Nucleus accumbens (tissue), 56 donors: ENCODE measurements at places on chromosomes 16 and 17.

DNA sequence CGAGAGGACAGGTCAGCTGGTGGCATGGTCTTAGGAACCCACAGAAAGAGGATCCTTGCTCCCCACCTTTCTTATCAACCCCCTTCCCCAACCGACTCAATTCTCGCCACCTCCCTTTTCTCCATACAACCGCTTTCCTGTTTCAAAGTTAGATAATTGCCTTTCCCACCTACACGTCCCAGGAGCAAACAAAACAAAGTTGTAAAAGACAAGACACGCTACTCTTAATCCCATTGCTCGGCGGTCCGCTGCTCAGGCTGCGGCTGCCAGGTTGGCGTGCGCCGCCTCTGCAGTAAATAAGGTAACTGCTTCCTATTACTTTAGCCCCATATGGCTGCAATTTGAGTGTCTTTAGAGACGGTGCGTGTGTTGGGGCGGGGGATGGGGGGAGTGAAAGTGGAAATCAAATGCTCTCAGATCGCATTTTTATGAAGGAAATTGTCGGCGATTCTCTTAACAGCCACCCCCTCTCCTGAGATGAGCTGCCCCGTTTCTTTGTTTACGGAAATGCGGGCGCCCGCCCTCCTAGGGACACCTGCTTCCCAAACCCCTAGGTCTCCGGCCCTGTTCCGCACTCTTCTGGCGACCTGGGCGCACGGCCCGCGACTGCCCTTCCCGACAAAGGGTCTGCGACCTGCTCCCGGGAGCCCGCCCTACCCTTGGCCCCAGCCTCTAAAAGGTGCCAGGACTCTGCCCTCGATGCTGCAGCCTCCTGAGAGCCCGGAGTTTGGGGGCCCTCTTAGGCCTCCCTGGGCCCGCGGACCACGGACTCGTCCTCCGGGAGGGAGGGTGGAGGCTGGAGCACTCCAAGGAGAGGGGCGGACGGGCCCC, 3.7 kb upstream of the CBX8 start:
- DNase-seq, result no peak

DNA sequence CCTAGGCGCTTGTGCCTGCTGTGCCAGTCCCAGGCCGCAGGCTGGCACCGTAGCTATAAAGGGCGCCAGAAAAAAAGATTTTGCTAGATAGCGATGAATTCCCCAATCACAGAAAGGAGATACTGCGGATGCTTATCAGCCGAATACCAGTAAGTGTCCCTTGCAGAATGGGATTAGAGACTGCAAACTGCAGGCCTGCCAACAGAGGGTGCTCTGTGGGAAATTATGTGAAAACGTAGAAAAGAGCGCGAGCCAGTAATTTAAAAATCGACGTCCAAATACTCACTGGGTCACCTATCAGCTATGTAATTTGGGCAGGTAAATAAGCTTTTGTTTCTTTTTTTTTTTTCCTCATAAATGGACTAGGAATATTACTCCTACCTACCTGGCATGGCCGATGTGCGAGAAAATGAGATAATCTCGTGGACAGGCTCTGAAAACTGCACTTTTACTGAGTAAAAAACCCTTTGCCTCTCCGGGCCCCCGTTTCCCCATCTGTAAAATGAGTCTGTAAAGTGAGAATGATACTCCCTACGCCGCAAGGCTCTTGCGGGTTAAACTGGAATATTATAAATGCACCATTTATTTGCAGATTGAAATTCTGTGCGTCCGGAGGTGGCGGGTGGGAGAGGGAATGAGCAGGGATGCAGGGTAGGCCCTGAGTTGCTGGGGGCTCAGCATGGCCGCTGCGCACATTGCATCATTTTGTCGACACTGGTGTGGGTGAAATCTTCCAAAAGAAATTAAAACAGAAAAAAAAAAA, 1.2 kb upstream of the COG1 start:
- peak; percentile 20 for DNase-seq

DNA sequence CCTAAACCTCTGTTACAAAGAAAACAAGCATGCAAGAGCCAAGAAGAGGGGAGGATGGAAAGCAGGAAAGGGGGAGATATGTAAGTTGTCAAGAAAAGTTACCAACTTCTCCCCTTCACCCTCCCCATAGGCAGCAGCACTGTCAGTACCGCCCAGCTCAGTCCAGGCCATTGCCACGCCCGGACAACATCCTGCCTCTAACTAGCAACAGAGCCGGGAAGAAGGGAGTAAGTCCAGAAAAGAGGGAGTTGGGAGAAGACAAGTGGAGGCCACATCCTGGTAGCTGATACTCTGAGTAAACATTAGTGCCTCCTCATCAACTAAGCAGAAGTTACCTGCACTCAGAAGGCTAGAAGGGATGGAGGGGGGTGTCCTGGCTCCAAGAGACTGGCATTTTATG, 113.6 kb downstream of the SMG6 start:
- DNase-seq, result no peak

DNA sequence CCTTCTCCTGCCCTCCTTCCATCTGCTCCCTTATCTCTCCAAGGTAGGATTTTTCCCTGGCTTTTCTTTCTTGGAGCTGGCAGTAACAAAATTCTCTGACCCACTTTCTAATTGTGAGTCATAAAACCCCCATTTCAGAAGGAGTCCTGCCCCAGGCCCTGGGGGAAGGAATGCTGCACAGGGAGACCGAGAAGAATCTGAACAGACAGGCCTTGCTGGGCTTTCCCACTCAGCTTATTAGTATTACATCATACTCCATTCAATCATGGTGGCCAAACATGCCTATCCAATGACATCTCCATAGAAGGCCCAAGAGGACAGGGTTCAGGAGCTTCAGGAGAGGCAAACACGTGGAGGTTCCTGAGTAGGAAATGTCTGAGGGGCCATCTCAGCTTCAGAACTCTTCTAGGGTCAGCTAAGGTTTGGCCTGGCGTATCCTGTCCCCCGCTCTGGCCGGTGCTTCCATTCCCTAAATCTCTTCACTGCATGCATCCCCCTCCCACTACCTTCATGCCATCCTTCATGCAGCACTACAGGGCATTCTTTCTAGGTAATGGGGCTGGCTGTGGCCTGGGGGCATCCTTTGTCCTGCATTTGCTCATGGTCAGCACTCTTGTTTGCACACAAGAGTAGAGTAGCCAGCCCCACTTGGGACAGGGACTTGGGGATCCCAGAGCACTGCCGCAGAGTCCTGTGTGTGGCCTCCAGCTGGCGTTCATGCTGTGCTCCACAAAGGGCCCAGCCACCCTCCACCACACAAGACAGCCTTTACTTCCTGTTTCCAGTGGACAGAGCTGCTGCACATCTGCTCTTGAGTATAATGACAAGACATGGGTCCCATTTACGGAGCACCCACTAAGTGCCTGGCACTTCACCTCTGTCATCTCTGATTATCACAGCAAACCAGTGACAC, 8.2 kb downstream of the SLC6A2 start:
- no peak for DNase-seq

DNA sequence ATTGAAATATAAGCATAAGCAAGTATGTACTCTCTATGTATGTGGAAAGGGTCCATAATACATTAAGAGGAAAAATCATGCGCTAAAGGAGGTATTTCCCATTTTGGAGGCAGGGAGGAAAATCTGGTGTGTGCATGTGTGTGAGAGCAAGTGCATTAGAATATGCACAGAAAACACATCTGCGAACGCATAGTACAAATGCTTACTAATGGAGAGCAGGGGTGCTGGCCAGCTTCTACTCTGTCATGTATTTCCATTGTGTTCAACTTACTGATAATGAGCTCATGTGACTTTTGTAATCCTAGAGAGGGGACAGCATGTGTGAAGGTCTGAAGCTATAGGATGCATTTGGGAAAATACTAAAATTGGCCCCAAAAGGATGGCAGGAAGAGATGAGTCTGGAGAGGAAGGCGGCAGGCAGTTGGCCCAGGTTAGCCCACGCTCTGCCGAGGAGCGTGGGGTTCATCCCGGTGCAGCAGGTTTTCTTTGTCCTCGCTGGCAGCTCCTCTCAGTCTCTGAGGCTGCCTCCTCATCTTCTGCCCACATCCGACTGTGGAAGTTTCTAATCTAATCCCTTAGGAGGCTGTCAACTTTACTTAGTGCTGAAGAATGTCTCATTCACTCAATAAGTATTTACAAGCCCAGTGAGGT, 17.8 kb upstream of the KSR1 start:
- DNase-seq, result no peak

DNA sequence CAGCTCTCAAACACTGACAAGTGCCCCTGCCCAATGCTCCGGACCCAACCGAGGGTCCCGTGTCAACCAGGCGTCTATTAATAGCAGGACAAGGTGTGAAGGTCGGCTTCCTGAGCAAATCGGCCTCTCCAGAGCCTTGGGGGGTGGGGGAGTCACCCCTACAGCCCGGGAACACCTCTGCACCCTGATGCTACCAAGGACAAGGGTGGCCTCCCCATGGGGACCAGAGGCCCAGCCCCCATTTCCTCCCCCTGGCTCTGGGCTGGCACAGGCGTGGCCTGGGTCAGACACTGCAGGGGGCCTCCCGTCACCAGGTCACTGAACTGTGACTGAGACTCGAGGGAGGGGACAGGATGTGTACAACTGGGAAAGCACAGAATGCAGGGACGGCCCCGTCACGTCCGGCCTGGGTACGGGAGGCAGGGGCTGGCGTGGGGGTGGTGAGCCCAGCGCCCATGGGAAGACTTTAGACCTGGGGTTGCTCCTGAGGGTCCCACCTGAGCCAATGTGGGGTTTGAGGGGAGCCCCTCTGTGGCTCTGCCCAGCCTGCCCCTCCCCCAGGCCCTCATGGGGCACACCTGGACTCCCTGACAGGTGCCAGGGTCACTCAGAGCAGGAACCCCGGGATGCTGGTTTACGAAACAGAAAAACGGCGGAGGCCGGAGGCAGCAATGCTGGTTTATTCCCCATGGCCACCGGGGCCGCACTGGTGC, 579 bp upstream of the CYBA start:
- DNase-seq, result no peak

DNA sequence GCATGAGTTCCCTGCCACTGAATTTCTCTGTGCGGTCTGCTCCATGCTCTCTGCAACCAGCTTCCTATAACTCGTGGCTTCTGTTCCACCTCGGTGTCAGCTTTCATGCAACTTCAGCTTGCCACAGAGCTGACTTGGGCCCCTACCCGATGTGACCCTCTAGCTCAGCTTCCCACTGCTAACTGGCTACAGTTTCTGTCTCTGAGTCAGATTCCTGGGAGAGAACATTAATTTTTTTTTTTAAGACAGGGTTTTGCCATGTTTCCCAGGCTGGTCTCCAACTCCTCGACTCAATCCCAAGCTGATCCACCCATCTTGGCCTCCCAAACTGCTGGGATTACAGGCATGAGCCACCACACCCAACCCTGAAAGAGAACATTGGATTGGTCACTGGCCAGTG, 35.5 kb upstream of the PSMD7 start:
- no peak for DNase-seq

- DNase-seq, result no peak
Observed at GRCh38 chr17:44236444-44236991, 17.0 kb upstream of the UBTF start.

GRCh38 chr17:12463102-12463501, 202.6 kb upstream of the MYOCD start:
- DNase-seq, result no peak

GRCh38 chr16:75053791-75054555, 55.1 kb downstream of the ZNRF1 start:
- DNase-seq, result no peak

DNA sequence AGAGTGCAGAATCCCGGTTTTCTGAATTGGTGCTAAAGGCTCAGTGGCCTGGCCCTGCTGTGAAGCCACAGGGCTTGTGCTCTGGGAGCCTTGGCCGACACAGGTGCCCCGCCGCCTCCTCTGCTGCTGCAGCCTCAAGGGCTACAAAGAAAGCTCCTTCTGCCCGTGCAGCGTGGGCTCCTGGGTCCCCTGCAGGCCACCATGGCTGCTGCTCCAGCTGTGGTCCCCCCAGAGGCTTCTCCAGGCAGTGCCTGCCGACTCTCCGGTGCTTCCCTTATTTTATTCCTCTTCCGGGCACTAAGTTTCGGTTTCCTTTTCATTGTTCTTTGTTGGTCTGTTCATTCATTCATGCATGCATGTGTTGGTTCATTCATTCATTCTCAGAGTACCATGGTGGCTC, 53.1 kb downstream of the CMIP start:
- no peak for DNase-seq

DNA sequence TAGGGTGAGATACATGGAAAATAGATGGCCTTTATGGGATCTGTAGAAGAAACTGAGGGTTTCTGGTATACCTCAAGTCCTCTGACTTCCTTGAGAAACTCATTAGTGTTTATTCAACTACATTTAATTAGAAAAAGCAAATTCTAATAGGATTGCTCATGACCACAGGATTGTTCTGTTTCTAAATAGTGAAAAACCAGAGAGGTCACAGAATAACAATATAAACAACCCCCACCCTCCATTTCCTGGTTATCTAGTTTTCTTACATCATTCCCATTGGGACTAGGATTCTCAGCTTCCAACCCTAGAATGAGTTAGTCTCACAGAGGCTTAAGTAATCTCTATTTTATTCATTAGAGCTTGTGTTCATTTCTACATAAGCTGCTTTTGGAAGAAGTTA, 30.0 kb downstream of the SF3B3 start:
- no peak for DNase-seq

GRCh38 chr16:28264656-28265055, 27.7 kb upstream of the SBK1 start:
- no peak for DNase-seq

- no peak for DNase-seq
Observed at GRCh38 chr16:55559933-55560516, 6.5 kb upstream of the CAPNS2 start.

GRCh38 chr16:20946015-20946629, 45.6 kb downstream of the LYRM1 start:
- DNase-seq, result no peak

DNA sequence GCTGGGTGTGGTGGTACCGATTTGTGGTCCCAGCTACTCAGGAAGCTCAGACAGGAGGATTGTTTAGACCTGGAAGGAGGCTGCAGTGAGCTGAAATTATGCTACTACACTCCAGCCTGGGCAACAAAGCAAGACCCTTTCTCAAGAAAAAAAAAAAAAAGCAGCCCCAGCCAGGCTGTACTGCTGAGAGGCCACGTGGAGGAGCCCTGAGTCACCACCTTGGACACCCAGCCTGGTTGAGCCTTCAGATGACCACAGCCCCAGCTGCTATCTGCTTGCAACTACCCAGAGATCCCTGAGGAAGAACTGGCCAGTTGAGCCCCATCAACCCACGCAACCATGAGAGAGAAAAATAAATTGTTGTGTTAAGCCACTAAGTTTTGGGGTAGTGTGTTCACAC, 23.6 kb upstream of the GPRC5C start:
- DNase-seq, result no peak
